AG08395 (cell line): ENCODE measurements at places on chromosomes 16 and 17.
A peak's percentile ranks its signal among the peaks of the same experiment; 100 is the strongest.

GRCh38 chr17:55659661-55660060, 63.0 kb downstream of the TMEM100 start:
- DNase-seq: no peak

GRCh38 chr17:36602924-36603384, 1.6 kb downstream of the MRM1 start:
- DNase-seq: peak; percentile 70

GRCh38 chr17:42155614-42156045, 841 bp upstream of the RAB5C start:
- DNase-seq: no peak

DNA sequence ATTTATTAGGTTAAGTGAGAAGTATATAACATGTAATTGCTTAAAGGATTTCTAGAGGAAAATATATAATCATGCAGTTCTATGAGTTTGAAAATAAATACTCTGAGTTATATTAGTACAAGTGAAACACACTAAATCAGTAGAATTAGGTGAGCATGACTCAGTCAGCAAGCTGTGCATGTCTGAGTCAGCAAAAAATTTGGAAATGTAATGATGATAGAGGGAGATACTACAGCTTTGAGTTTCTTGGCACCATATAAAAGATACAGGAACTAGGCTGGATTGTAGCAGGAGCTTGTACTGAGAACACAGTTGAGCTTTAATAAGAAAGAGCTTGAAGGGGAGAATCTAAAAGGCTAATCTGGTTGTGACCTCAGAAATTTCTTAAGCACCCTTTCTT, 1224.6 kb downstream of the CDH8 start:
- DNase-seq: no peak

- no peak for DNase-seq
Measured at GRCh38 chr17:16945136-16945482, 26.8 kb downstream of the TNFRSF13B start.

DNA sequence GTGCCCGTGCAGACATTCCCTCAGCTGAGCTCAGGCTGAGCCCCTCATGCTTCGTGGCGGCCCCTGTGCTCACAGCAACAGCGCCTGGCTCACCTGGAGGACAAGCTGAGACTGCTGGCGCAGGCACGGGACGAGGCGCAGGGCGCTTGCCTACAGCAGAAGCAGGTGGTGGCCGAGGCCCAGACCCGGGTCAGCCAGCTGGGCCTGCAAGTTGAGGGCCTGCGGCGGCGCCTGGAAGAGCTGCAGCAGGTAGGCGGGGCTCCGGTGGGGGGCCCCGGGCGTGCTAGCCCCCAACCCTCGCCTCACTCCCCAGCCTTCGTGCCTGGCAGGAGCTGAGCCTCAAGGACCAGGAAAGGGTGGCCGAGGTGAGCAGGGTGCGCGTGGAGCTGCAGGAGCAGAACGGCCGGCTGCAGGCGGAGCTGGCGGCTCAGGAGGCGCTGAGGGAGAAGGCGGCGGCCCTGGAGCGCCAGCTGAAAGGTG, 1.4 kb upstream of the RAC3 start:
- no peak for DNase-seq

GRCh38 chr16:15961060-15961511, 11.7 kb downstream of the ABCC1 start:
- DNase-seq: no peak

DNA sequence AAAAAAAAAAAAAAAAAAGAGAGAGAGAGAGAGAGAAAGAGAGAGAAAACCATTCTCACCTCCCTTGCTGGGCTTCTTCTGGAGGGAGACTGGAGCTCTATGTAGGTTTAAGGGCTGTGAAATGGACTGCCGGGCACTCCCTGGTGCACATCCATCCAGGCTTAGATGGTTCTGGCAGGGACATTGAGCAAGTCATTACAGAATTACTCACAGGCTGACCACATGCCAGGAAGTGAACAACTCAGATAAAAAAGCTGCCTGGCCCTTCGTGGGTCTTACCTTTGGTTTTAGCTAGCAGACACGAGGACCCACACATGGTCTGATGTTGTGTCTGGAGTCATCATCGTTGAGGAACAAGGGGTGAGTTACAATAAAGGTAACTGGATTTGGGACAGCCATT, 847.4 kb upstream of the EEF2KMT start:
- no peak for DNase-seq

DNA sequence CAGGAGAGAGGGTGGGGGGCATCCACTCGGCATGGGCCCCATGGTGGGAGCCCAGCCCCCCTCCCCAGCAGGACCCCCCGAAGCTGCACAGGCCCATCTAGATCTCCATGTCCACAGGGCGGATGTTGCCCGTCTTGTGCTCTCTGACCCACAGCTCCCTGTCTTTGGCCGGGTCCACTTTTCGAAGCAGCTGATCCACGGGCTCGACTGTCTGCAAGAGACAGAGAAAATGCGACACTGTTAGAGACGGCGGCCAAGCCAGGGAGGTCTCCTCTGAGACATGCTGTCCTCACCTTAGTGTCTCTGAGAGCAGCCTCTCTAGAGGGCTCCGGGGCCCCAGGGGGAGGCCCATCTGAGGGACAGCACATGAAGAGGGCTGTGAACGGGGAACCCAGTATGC, 12.1 kb upstream of the RCVRN start:
- DNase-seq: no peak

DNA sequence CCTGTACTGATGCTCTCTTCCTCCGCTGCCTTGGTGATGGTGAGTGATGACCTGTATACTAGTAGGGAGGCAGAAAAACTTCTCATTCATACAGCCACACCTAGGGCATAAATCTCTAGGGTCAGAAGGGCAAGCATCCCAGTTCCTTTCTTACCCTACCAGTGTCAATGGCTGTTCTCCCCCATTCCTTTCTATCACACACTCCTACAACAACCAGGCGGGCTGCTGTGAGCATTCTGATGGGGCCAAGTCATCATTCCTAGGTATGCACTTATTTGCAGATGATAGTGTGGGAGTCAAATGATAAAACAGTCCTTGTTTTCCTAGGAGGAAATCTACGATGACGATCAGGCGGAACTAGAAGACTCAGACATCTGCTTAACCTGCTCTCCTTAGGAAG, 14.0 kb upstream of the SLC6A4 start:
- DNase-seq: no peak

DNA sequence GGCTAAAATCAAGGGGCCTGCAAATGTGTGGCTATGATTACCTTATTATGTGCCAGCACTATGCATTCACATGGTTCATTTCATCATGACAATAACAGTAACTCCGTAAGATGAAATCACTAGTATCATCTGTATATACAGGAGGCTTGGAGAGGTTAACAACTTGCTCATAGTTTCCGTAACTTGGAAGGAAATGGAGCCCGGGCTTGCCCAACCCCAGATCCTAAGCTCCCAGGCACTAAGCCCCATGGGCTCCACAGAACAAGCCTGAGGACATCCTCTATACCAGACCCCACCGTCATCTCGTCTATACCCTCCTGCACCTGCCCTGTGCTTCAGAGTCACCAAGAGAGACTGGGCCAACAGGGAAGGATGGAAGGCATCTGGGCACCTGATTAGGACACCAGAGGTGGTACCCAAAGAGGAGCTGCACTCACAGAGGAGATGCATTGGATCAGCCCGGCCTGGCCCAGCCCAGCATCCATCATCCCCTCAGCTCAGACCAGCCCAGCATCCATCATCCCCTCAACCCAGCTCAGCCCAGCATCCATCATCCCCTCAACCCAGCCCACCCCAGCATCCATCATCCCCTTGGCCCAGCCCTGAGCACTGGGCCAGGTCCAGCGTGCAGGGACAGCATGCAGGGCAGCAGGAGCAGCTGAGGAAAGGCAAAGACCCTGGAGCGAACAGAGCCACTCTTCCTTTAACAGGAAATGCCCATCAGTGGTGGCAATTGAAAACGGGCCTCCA, 28.5 kb downstream of the NSMCE1 start:
- DNase-seq: no peak

DNA sequence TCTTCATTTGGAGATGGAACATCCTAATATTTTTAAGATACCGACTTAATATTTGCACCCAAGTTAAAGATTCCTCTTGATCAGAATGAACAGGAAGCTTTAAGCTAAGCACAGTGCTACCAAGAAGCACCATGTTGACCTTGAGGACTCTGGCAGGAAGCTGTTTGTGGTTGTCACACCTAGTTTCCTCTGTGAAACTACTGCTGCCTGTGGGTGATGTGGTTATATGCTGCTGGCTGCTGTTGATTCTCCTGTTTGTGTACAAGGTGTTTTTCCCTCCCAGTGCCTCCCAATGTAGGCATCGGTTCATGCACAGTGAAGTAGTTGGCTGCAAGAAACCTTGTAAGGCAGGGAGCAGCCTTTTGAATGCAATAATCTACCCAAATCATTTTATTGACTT, 23.4 kb downstream of the RBL2 start:
- no peak for DNase-seq

DNA sequence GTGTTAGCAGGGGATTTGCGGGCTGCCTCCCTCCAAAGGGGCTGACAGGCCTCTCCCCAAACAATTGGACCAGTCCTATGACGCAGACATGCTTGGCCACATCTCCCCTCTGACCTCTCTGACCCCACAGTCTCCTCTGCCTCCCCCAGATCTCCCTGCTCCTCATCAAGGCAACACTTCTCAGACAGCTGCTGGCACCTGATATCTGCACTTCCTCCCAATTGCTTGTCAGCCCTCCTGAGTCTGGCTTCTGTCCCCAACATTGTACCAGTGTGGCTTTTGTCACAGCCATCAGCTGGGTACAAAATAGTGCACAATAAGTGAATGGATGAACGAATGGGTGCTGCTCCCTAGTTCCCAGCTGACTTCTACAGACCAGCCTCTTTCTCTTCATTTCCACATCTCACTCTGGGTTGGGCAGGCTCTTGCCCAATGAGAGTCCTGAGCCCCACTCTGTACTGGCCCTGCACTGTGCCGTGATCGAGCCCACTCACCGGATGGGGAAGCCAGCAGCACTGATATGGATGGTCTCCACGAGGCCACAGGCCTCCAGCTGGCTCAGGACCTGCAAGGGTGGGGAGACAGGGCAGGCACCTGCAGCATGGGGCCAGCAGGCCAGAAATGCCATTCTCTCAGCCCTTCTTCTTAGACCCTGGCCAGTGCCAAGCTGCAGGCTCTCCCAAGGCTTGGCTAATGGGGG, 17.1 kb downstream of the ZNHIT3 start:
- no peak for DNase-seq

GRCh38 chr17:62601471-62601870, 26.0 kb upstream of the MRC2 start:
- DNase-seq: peak; percentile 44

GRCh38 chr16:68676113-68676860, 31.2 kb downstream of the CDH3 start:
- peak; percentile 59 for DNase-seq

DNA sequence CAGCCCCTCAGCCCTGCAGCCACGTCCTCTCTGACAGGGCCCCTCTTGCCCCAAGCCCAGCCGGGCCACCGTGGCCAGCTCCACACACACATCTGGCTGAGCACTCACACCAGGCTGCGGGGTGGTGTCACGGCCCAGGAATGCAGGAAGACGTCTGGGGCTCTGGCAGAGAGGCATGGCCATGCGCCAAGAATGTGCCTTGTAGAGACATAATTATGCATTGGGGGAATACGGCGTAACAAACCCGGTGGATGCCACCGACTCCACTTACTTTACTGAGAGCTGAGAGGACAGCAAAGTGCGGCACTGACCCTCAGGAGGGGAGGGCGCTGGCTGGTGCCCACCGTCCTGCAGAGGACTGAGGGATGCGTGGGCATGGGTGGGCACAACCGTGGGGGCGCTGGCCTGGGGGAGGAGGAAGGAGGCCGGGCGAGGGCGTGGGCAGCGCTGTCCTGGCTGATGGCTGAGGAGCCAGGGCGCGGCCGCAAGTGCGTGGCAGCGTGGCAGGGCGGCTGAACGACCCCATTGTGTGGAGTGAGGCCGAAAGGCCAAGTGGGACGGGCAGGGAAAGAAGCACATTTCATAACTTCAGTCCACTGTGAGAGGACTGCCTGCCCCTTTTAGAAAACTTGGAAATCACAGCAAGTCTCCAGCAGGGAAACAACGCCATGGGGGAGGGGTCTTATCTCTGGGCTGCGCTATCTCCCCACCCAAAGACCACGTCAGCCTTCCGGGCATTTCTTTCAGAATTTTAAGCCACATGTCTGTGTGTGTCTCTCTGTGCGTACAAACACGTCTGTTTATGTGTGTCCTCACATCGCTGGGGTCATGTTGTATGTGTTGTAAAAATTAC, 30.6 kb downstream of the METRNL start:
- DNase-seq: peak; percentile 97

DNA sequence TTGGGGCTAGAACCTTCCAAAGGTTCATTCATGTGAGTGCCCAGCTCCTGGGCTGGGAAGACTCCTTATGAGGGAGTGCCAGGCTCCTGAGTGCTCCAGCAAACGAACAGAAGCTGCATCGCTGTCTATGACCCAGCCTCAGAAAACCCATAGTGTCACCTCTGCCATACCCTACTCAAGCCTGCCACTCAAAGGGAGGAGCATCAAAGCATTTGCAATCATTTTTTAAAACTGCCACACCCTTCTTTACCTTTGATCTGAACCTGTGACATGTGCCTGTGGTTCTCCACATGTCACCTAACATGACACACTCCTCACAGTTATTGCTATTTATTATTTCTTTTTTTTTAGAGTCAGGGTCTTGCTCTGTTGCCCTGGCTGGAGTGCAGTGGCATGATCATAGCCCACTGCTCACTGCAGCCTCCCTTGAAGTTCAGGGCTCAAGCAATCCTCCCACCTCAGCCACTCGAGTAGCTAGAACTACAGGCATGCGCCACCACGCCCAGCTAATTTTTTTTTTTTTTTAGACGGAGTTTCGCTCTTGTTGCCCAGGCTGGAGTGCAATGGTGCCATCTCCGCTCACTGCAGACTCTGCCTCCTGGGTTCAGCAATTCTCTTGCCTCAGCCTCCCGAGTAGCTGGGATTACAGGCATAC, 7.3 kb upstream of the KDM8 start:
- no peak for DNase-seq

- peak; percentile 6 for DNase-seq
Measured at GRCh38 chr17:67509390-67510287, 132.6 kb downstream of the PITPNC1 start.

GRCh38 chr16:56828647-56829046, 36.4 kb upstream of the SLC12A3 start:
- DNase-seq: no peak

GRCh38 chr16:49703483-49703882, 152.4 kb downstream of the ZNF423 start:
- no peak for DNase-seq

DNA sequence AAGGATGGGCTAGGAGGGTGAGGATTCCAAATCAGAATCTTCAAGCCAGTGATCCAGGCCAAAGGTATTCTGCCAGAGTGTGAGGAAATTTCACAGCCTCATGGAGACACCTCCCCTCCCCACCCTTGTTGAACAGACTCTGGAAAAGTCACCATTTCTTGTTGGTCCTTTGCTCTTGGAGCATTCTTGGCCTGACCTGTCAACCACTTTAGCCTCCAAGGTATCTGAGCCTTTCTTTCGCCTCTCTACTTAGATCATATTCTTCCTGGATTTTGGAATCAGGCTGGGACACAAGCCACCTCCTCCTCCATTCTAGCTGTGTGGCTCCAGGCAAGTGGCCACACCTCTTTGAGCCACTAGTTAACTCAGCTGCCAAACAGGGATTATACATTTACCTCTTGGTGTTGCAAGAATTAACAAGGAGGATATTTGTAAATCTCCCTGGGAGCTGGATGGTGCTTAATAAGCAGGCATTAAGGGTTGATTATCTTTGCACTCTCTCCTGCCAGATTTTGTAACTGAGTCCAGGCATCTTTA, 193.5 kb downstream of the WWOX start:
- no peak for DNase-seq

GRCh38 chr16:64138006-64138405, 983.9 kb downstream of the CDH11 start:
- no peak for DNase-seq
